ENCODE measurements at places on chromosomes 16 and 17.
A peak's percentile ranks its signal among the peaks of the same experiment; 100 is the strongest.

- DNase-seq, result no peak
Observed at GRCh38 chr17:59695945-59696681, 11.1 kb downstream of the PTRH2 start.

DNA sequence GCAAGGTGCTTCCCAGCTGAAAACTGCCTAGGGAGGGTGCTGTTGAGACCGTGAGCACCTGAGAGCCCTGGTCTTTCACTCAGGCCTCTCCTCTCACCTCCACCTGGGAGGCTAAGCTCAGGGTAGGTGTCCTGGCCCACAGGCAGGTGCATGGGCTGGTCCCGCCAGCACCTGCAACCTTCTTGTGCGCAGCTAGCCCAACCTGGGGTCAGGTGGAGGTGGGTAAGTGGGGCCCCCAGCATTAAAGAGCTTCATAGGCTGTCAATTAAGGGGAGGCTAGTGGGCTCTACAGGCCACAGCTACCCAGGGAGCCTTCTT is 8.7 kb downstream of the ADCY7 start:
- no peak for DNase-seq

DNA sequence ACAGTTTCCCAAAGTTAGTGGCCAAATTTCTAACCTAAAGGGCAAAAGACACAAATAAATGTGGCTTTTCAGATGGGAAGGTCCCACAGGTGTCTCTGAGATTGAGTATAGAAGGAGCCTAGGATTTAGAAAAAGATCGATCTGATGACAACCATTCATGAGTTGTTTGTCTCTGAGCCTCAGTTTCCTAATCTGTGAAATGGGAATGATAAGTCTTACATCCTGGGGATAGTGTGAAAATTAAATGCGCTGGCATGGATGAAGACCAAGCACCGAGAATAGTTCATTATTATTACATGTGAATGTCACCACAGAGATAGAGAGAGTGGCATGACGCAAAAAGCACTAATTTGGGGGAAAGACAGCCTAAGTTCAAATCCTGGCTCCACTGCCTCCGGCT is 7.2 kb downstream of the CDH5 start:
- no peak for DNase-seq

- DNase-seq, result no peak
Observed at GRCh38 chr17:74963656-74964055, 8.9 kb downstream of the HID1 start.

- peak; percentile 88 for DNase-seq
Observed at GRCh38 chr17:76278952-76279741, 14.0 kb downstream of the UBALD2 start.

GRCh38 chr17:17515934-17516930 is 20.0 kb upstream of the RASD1 start:
- DNase-seq, result no peak

- no peak for DNase-seq
Observed at GRCh38 chr17:33342025-33342424, 48.9 kb upstream of the ASIC2 start.

DNA sequence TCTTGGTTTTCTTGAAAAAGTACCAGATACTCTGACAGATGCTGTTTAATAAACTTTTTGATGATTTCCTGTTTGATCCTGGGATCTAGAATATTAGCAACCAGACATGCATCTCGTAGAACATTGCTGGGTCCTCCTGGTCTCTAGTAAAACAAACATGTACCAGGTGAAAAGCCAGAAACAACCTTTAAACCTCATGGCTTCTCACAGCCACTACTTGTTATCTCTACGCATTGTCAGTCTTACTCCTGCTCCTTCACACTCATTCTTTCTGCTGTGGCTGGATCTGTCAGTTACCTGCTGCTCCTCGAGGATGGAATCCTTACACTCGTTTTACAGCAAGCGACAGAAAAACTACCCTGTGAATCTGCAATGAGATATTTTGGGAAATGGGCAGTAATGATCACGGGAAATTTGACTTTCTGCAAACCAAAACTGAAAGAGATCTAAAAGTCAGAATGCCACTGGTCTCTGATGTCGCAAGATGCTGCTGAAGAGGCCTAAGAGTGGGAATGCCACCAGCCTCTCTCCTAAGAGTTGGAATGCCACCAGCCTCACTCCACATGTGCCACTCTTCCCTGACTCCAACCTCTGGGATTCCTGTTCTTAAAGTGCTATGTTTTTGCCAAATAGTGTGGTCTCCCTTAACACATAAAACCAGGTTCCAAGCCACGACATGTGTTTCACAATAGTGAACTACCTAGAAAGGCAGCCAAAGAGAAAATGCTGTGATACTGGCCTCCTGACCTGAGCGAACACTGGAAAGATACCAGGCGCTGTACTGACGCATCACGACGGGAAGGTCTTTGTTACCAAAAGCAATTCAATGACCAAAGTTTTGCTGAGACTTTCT is 86.3 kb downstream of the VPS53 start:
- DNase-seq, result no peak

- DNase-seq, result no peak
Observed at GRCh38 chr17:10741416-10742135, 11.8 kb upstream of the TMEM220 start.

- DNase-seq, result no peak
Observed at GRCh38 chr17:39954876-39955275, 7.9 kb upstream of the GSDMA start.

GRCh38 chr17:45906237-45906636 is 11.9 kb downstream of the MAPT start:
- no peak for DNase-seq

- peak; percentile 28 for DNase-seq
Observed at GRCh38 chr17:28744972-28745785, 1.4 kb downstream of the TRAF4 start.

- no peak for DNase-seq
Observed at GRCh38 chr16:80655751-80656150, 115.0 kb downstream of the DYNLRB2 start.

- DNase-seq, result peak; percentile 39
Observed at GRCh38 chr17:79834565-79835469, 4.4 kb downstream of the CBX4 start.

GRCh38 chr16:9953908-9954570 is 228.2 kb downstream of the GRIN2A start:
- DNase-seq, result no peak

DNA sequence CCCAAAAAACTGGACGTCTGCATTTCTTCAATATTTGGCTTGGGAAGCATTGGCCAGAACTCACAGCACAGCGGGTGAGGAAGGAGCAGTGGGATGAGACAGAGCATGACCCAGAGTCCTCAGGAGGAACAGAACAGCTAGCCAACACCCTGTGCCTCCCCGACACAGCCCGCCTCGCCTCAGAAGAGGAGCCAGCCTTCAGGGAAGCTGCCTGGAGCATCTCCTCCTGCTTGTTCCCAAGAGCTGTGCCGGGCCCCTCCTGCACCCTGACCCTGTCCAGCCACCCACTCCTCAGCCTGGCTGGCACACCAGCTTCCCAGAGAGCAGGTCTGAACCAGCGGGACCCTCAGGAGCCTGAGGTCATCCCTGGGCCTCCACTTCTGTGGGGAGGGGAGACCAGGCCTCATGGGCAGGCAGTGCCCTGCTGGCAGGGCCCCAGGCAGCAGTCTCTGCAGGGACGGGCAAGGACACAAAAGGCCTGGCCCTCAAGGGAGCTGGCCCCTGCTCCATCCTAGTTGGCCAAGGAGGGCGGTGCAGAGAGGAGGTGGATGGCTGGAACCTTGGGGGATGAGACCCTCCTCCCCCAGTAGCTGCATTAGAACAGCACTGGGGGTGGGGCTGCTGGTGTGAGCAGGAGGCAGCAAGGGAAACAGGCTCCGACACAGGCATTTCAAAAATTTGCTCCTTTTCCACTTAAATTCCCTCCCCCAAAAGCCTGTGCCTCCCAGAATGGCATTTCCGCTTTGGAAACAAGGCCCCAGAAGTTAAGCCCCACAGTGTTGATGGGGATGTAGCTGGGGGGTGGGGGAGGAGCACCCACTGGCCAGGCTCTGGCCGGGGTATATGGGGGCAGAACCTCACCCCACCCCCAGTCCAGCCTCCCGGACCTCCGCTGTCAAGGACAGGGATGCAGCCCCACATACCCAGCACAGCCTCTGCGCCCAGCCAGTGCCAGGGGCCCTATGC is 1.8 kb upstream of the BCAR1 start:
- no peak for DNase-seq

DNA sequence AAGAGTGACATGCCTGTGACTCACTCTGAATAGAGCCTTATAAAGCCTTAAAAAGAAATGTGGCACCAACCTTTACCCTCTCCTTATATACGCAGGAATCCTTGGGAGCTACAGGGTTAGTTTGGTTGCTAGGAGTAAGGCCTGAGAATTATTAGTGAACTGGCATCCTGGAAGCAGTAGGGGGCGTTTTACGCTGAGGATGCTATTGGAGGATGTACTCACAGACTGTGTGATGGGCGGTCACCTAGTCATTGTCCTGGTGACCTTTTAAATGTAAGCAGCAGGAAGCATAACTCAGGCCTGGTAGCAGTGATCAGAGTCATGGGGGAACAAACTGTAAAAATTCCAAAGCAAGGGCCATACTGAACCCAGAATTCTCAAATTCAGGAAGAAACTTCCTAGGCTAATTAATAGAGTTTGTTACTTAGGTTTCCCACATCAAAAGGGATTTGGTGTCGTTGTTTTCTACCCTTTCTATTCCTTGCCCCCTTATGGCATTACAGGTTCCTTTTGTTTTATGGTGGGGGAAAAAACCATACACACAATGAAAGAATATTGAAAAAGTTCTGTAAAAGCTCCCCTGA is 153.8 kb downstream of the SNX11 start:
- no peak for DNase-seq

DNA sequence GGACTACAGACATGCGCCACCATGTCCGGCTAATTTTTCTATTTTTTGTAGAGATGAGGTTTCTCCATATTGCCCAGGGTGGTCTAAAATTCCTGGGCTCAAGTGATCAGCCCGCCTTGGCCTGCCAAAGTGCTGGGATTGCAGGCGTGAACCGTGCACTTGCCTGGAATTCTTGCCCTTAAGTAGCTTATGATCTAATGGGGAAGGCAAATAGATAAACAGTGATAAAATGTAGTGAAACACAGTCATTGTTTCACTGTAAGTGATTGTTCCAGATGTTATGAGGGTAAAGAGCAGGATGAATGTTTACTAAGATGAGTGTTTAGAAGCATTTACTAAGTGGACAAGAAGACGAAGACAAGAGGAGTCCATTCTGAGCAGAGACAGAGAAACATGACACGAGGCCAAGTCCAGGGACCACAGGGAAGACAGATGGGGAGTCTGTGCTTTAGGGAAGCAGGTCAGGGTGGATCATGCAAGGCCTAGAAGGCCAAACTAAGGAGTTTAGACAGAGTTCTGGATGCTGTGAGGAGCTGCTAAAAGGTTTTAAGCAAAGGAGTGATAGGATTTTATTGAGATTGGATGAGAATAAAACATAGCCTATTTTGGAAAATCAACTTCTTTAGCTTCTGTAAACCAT is 36.9 kb downstream of the YPEL2 start:
- DNase-seq, result no peak

Data from stimulated activated CD4-positive, alpha-beta T cell treated with anti-CD3 and anti-CD28 coated beads, Interleukin-12 subunit alpha, Interleukin-12 subunit beta, amount 100 ng/mL, for 4 hours (primary cell).